ENCODE measurements at places on chromosomes 16 and 17.

- no peak for DNase-seq
These were observed 815 bp downstream of the KRT35 start for GRCh38 chr17:41480136-41480535.

- no peak for DNase-seq
These were observed 1.3 kb downstream of the GPATCH8 start for GRCh38 chr17:44501866-44502375.

- no peak for DNase-seq
These were observed 925 bp downstream of the ZNF689 start for GRCh38 chr16:30609002-30609925.

DNA sequence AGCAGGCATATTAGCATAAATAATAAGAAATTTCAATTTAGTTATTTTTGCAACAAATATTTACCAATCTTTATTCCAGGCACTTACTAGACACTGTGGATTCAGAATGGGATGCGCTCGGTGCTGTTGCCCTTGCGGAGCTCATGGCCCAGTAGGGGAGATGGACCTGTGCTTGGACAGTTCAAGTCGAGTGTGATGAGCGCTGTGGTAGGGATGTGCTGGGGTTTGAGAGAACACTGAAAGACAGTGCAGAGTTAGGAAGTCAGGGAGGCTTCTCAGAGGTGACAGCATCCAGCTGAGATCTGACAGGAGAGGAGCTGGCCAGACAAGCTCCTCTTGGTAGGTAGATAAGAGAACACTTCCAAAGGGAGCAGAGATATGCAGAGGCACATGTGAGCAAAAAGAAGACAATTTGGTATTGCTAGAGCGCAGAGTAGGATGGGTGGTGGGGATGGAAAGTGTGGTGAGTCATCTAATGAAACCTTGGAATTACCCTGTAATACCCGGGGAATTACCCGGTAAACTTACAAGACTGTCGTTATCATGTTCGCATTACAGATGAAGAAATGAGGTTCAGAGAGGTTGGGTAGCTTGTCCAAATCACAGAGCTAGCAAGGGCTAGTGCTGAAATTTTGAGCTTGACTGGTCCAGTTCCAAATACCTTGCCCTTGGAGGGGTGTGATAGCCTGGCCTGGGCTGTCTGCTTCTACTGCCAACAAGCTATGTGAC, 298.1 kb upstream of the N4BP1 start:
- no peak for DNase-seq

GRCh38 chr16:3084969-3085670, 14.0 kb downstream of the ZSCAN10 start:
- DNase-seq = no peak

GRCh38 chr17:3009411-3009920, 53.9 kb downstream of the OR1D5 start:
- no peak for DNase-seq

DNA sequence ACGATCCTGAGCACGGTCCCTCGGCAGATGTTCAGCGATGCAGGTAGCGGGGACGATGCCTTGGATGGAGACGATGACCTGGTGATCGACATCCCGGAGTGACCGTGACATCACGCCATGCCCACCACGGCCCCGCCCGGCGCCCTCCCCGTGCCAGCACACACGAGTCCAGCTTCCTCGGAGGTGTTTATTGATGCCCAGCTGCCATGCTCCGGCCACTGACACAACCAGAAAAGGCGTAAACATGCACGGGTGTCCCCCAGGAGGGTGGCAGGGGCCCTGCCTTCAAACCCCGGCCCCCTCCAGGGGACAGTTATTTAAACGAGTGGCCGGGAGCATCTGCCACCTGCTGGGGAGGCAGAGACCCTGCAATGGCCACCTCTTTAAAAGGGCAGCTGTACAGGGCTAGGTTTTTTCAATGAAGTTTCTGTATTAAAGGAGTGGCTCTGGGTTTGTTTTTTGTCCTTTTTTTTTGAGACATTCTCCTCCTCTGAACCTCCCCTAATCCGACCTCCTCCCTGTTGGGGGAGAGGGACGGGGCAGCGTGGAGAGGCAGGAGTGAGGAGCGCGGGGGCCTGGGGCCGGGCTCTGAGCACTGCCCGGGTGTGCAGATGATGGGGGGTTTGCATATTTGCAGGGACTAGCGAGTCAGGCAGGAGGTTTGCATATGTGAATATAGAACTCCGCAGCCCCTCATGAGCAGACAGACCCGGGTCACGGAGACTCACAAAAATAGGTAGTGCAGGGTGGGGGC, 5.3 kb downstream of the DOC2A start:
- DNase-seq = peak; percentile 53

GRCh38 chr16:23403547-23403946, 49.4 kb downstream of the COG7 start:
- DNase-seq = no peak

DNA sequence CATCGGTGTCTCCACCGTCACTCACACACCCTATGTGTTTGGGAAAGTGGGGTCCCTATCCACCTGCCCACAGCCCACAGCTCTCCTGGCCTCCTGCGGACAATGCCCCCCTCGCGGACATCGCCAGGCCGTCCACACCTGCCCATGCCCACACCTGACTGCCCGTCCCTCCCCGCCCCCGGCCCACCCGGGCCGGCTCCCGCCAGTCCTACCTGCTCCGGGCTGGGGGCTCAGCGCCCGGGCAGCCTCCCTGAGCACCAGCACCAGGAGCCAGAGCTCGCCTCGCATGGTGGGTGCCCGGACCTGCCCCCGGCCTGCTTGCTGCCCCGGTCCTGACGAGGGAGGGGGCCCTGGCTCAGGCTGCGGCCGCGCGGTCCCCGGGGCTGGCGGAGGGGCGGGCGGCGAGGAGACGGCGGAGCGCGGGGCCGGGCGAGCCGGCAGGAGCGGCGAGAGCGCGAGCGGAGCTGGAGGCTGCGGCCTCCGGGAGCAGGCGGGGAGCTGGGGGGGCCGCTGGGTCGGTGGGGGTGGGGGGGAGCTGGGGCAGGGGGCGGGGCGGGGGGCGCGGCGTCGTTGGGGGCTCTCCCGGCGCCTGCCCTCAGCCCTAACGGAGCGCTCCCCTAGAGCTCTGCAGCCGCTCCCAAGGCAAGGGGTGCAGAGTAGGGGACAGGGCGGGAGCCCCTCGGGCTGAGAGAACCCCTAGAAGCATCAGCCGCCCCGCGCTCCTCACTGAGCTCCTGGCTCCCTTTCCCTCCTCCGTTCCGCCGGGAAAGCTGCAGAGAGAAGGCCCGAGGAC, at the start of gene PLXDC1:
PLXDC1 (minus strand) TSS at position 488 of the 793 bp plus-strand sequence; CDS start at position 288, 200 bp downstream.
- peak; percentile 28 for DNase-seq

- no peak for DNase-seq
These were observed 105.0 kb downstream of the ZNF778 start for GRCh38 chr16:89322321-89323119.

GRCh38 chr17:2030779-2031163, 818 bp downstream of the DPH1 start:
- DNase-seq = no peak

- peak; percentile 70 for DNase-seq
These were observed at the start of gene SNX20 for GRCh38 chr16:50681021-50681885. SNX20 (minus strand) TSS chr16:50681312; CDS start chr16:50677526, 3,786 bp downstream.

DNA sequence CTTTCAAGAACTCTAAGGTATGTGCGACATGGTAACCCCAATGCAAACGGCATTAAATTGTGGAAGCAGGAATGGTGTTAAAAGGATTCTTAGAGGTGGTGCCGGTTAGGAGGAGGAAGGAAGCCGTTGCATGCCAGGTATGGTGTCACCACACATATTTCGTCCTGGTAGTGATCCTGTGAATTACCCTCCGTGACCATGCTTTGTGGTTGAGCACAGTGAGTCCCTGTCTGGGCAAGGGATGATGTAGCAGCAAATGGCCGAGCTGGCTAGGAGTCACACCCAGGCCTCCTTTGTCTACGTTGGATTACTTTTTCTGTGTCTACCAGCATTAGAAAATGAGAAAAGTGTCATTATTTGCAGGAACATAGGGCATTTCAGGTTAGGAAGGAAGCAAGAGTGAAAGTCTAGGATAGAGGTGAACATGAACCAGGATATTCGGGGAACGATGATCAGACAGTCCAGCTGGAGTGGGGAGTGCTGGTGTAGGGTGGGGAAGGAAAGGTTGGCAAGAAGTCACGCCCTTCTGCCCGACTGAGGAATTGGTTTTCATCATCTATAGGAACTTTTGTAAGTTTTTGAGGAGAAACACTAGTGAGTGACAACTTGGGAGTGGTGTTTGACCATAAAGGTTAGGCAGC, 123.5 kb downstream of the PRKCA start:
- no peak for DNase-seq

DNA sequence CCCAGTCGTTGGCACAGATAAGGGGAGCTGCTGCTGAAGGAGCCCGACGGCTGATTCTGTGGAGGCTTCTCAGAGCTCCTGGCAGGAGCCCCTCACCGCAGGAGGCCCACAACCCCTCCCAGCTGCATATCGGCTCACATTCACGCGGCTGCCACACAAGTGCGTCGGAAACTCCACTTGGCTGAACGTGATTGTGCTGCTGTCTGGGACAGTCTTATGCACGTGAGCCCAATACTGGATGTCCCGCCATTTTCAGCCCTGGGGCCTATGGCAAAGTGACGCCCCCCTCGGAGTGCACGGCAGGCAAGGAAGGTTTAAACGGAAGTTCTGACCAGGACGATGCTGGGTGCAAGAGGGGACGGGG, 8.7 kb upstream of the PITPNA start:
- no peak for DNase-seq

DNA sequence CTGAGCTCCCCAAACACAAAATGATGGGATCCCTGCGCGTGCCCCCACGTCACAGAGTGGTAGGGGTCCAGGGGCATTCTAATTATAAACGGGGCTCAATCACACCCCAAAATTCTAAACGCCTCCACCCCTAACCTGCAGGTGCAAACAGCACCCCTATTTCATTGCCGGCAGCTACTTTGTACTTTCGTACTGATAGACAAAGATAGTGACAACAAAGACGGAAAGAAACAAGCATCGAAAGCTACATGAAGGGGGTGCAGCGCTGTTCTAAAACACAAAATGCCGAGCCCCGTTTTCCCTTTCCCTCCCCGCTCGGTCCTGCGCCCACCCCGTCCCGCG, 13.9 kb downstream of the MIS12 start:
- no peak for DNase-seq

- no peak for DNase-seq
These were observed 16.3 kb upstream of the RBFOX1 start for GRCh38 chr16:7316281-7316888.

- DNase-seq = no peak
These were observed 78.8 kb upstream of the MAF start for GRCh38 chr16:79679334-79679733.

DNA sequence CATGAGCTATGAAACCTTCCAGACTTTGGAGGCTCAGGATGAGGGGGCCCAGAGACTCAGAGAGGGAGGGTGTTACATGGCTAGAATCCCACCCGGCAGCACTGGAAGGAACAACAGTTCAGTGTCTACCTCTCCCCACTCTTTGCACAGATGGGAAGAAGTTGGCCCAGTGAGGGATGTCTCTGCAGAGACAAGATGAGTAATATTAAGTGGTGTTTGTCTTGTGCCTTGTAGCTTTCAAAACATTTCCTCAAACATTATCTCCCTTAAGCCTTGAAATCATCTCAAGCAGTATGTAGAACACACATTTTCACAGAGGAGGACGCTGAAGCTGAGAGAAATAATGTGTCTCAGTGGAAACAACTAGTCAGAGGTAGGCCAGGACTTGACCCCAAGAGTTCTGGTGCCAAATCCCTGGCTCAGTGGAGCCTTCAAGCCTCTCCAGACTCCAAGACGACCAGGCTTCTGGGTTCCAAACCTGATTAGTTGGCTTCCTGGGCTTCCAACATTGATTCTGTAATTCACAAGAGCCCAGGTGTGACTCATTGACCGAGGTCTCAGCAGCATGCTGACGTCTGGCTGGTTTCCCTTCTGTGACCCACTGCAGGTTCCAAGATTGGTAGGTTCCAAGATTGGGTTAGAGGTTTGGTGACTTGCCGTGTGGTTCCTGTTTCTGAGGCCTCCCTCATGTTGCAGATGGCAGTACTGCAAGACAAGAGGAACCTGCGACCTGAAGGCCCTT, 7.4 kb downstream of the RNF112 start:
- DNase-seq = no peak

DNA sequence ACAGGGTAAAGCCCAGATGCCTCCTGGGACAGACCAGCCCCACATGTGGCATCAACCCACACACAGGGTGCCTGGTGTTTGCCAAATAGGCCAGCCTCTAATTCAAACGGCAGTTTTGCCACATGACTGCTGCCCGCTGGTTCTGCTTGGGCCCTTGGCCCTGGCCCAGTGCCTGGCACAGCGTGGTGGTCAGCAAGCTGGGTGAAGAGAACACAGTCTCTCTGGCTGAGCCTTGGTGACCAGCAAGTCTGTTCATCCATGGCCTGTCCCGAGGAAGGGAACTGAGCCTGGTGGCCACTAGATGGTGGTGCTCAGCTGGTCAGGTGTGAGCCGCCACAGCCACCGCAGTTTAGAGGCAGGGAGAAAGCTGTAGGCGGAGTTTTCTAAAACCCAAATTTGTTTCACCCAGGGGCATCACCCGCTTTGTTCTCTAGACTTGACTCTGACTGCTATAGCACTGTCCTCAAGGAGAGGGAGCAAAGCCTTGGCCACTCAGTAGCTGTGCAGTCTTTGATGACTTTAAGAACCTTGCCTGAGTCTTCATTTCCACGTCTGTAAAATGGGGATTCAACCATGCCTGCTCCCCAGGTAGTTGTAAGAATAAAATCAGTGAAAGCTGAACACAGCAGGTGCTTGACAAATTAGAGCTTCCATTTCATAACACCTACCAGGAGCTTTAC, 4.7 kb upstream of the GFAP start:
- DNase-seq = peak; percentile 46

DNA sequence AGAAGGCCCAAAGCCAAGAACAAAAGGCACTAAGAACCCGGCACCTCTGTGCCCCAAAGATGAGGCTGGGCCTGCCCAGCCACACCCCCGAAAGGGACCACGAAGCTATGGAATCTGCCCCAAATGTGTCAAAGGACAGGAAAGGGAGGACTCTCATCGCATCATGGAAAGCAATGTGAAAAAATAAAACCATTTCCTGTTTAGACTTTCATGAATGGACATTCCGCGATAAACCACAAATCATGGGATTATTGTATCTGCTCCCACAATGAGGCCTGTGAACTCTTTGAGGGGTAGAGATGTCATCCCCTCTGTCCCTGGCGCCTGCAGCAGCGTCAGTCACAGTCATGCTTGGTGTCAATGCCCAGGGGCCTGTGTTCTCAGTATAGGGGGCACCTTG, 135.0 kb downstream of the COPRS start:
- DNase-seq = no peak

GRCh38 chr17:65487161-65487560, 74.3 kb downstream of the AXIN2 start:
- no peak for DNase-seq

DNA sequence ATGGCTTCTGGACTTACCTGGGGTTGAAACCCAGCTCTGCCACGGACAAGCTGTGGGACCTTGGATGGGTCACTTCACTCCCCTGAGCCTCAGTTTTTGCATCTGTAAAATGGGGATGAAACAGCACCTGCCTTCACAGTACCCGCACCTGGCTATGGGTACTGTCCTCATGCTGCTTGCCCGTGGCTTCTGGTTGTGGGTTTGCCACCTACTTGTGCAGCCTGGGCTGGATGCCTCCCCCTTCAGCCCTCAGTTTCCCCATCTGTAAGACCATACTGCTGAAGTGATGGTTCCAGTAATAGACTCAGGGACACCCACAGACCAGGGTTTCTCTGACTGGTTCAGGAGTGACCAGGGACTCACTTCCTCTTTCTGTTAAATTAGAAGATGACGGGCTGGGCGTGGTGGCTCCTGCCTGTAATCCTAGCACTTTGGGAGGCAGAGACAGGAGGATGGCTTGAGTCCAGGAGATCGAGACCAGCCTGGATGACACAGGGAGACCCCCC, 9.4 kb downstream of the GLIS2 start:
- DNase-seq = no peak

Data from immature natural killer cell (primary cell).